Activated T-cell treated with anti-CD3 and anti-CD28 coated beads, Interleukin-2, amount 50 U/mL, for 24 hours (primary cell): ENCODE measurements at places on chromosomes 2 and 18.

- H3K27ac ChIP-seq = no peak overlapping the region
- DNase-seq = no peak
- no peaks in the 10 kb centered on the region for H3K36me3 ChIP-seq
These were observed 46.4 kb downstream of the SLC8A1 start for GRCh38 chr2:40405465-40405864.

DNA sequence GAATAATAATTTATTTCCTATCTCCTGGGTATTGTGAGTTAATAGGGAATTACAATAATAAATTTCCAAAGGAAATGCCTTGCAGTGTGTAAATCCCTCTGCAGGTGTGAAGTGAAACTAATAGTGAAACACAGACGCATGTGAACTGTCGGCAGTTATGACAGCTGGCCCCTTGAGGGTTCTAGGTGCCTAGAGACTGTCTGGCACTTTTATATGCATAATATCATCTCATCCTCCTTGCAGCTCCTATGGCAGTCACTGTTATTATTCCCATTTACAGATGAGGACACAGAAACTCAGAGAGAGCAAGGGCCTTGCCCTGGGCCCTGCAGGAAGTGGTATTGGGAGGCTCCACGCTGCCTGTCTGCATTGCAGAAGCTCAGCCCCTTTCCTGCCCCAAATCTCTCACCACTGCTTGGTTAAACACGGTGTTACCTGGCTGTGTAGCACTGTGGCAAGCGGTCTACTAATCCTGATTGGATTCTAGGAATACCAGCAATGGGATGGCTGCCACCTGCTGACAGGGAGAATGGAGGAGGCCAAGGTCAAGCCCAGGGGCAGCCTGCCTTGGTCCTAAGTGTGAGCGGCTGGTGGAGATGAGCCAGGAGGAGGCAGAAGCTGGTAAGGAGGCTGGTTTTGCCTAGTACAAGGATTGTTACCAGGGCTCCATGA lies 32.8 kb upstream of the ACKR3 start:
- peaks cover 54% of the 10 kb centered on the region for H3K4me1 ChIP-seq
- peak overlapping the region; percentile 92 for H3K27ac ChIP-seq
- H3K4me3 ChIP-seq = peak overlapping the region; percentile 81
- DNase-seq = peak; percentile 67
- no peaks in the 10 kb centered on the region for H3K27me3 ChIP-seq
- H3K36me3 ChIP-seq = peaks cover 10% of the 10 kb centered on the region

- no peaks in the 10 kb centered on the region for H3K36me3 ChIP-seq
- no peak overlapping the region for H3K27ac ChIP-seq
- no peak for DNase-seq
These were observed 67.1 kb downstream of the CCDC102B start for GRCh38 chr18:68865021-68865420.

DNA sequence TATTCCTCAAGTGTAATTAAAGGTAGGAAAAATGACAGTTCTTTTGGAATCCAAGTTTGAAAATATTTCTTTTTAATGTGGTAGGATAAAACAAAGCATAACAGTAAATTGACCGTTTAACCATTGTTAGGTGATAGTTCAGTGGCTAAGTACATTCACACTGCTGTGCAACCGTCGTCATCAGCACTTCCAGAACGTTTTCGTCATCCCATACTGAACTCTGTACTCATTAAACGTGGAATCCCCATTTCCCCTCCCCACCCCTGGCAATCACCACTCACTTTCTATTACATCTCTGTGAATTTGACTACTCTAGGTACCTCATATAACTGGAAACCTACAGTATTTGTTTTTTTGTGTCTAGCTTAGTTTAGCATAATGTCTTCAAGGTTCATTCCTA lies 32.9 kb upstream of the FZD5 start:
- H3K27me3 ChIP-seq = peaks cover 3% of the 10 kb centered on the region
- no peak overlapping the region for H3K27ac ChIP-seq
- H3K4me1 ChIP-seq = peaks cover 3% of the 10 kb centered on the region
- no peaks in the 10 kb centered on the region for H3K36me3 ChIP-seq

DNA sequence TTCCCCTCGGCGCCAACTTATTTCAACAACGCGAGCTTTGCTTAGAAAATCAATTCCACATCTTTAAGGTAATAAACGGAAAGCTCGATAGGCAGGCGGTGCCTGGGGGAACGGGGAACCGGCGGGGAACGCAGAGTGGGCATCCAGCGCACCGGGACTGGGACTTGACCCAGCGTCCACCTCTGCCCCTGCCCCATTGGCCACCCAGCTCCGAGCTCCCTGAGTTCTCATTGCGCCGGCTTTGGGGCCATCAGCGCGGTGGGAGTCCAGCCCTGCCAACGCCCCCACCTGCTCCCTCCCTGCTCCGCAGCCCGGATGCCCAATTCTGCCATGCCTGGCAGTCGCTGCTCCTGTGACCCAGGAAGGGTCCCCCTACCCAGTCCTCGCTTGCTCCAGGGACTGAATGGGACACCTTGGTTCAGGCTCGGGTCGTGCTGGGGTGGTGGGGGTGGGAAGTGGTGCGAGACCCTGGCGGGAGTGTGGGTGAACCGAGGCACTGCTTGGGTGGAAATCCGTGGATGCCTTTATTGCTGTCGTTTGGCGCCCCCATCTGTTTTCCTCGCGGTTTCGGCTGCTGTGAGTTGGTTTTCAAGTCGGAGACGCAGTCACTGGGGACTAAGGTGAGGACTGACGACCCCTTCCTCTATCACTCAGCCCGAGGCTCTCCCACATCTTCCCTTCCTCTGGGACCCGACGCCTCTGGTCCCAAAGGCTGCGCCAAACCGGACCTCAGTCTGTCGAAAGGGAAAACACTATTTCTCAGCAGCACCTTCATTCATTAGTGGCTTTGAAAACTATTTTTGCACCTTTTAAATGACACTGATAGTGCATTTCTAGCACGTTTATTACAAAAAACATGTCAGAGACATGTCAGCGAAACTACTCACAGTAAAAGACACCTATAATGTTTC lies 2.4 kb upstream of the EVX2 start:
- no peak overlapping the region for H3K4me3 ChIP-seq
- peak; percentile 26 for DNase-seq
- H3K4me1 ChIP-seq = peaks cover 9% of the 10 kb centered on the region
- peaks cover 3% of the 10 kb centered on the region for H3K36me3 ChIP-seq
- peaks cover 100% of the 10 kb centered on the region for H3K27me3 ChIP-seq

DNA sequence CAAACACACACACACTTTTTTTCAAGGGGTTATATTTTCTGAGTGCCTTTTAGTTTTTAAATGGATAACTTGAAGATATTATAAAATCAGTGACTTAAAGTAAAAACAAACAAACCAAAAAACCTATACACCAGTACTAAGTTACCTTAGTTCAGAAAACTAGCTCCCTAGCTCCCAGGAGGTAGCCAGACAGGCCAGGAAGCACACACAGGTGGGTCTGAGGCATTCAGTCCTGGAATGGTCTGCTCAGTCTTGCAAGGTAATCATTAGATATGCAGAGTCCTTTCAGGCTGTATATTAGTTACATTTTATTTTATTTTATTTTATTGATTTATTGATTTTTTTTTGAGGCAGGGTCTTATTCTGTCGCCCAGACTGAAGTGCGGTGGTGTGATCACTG lies 10.7 kb upstream of the DYNC2LI1 start:
- peak overlapping the region; percentile 55 for H3K27ac ChIP-seq
- H3K27me3 ChIP-seq = no peaks in the 10 kb centered on the region
- no peak for DNase-seq
- no peaks in the 10 kb centered on the region for H3K36me3 ChIP-seq
- H3K4me3 ChIP-seq = no peak overlapping the region

DNA sequence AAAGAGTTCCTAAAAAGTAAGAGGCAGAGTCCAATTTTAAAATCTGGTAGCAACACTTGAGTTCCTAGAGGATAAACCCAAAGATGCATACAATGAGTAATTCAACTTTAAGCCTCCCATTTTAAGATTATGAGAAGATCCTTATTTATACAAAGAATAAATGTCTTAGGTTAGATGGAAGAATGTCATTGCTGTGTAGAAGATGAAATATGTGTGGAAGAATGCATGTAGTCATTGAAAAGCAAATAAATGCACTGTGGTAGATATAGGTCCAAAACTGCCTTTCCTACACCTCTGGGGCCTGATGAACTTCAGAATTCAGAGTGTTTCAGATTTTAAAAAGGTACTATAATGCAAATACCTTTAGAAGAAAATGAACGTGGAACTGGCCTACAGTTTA lies 58.7 kb upstream of the LRP1B start:
- H3K27me3 ChIP-seq = no peaks in the 10 kb centered on the region
- no peak for DNase-seq
- no peaks in the 10 kb centered on the region for H3K4me1 ChIP-seq
- no peak overlapping the region for H3K27ac ChIP-seq
- H3K36me3 ChIP-seq = no peaks in the 10 kb centered on the region

DNA sequence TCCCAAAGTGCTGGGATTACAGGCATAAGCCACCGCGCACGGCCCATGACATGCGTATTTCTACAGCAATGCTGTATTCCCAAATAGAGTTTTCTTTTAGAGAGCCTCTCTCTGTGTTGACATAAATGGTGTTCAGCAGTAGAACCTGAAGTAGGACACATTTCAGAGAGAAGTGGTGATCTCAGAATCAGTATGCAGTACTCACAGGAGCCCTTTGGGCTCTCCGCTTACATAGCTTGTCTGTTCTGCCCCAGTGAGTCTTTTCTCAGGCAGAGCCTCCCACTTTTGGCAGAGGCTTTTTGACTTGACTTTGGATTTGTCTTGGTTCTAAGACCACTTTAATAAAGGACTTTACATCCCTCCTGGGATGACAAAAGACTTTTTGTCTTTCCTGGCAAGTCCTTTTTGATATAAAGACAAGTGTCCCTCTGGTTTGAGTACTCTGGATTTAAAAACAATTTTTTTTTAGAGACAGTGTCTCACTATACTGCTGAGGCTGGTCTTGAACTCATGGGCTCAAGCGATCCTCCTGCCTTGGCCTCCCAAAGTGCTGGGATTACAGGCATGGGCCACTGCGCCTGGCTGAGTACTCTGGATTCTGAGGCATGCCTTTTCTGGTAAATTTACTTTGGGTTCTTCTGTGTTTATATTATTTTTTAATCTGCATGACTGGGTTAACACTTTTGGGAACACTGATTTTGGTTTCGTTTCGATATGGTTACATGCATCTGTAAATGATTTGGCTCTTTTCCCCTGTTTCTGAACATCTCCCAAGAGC lies 113.3 kb downstream of the SMAD2 start:
- no peak overlapping the region for H3K27ac ChIP-seq
- no peak overlapping the region for H3K4me3 ChIP-seq
- H3K27me3 ChIP-seq = no peaks in the 10 kb centered on the region
- H3K4me1 ChIP-seq = no peaks in the 10 kb centered on the region
- peaks cover 21% of the 10 kb centered on the region for H3K36me3 ChIP-seq

- H3K4me3 ChIP-seq = no peak overlapping the region
- peaks cover 28% of the 10 kb centered on the region for H3K4me1 ChIP-seq
- DNase-seq = no peak
These were observed 41.8 kb downstream of the MAP4K3 start for GRCh38 chr2:39395313-39395712.

DNA sequence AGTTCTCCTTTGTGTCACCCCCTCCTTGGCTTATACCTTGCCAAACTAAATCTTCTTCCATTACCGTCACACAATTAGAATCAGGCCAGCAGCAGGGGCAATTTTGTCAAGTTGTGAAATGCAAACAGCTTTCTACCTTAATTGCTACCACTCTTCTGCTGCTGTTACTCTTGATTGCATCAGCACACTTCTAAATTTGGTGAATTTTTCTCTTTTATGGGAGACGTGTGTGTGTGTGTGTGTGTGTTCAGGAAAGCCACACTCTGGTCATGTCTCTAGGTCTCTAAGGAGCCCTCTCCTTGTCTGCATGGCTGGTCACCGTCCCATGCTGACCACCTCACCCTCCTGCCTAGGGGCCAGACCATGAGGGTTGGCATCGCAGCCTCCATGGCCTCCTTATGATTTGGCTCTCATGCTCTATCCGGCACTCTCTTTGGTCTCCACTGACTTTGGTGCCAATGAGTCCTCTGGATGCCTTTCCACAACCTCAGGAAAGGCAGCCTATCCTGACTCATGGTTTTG lies 87.7 kb downstream of the GATA6 start:
- no peak for DNase-seq
- no peak overlapping the region for H3K27ac ChIP-seq
- H3K4me3 ChIP-seq = no peak overlapping the region

GRCh38 chr2:176156807-176157498 lies at the start of gene HOXD3:
Gene HOXD3, plus strand, starts transcription at chr2:176157307. Its CDS starts 11,808 bp downstream, at chr2:176169115.
- H3K36me3 ChIP-seq = no peaks in the 10 kb centered on the region
- H3K27me3 ChIP-seq = peaks cover 95% of the 10 kb centered on the region
- peaks cover 26% of the 10 kb centered on the region for H3K4me1 ChIP-seq
- DNase-seq = no peak
- no peak within 1 kb of the TSS for H3K27ac ChIP-seq
- H3K4me3 ChIP-seq = peak within 1 kb of the TSS; percentile 26

DNA sequence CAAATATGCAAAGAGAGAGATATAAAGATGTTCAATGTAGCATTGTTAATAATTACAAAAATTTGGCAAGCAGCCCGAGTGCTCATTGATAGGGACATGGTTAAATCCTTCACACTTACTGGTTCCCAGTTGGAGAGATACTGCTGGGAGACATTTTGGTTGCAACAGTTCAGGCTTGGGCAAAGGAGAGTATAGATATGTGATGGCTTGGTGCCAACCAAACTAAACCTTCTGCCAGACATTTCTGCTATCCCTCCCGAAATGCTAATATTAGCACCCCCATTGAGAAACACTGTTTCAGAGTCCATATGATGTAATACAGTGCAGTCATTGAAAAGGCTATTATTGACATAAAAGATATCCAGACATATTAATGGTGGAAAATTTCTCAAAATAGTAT lies 11.5 kb downstream of the GEN1 start:
- no peaks in the 10 kb centered on the region for H3K4me1 ChIP-seq
- no peak for DNase-seq
- H3K4me3 ChIP-seq = no peak overlapping the region
- H3K27me3 ChIP-seq = no peaks in the 10 kb centered on the region

DNA sequence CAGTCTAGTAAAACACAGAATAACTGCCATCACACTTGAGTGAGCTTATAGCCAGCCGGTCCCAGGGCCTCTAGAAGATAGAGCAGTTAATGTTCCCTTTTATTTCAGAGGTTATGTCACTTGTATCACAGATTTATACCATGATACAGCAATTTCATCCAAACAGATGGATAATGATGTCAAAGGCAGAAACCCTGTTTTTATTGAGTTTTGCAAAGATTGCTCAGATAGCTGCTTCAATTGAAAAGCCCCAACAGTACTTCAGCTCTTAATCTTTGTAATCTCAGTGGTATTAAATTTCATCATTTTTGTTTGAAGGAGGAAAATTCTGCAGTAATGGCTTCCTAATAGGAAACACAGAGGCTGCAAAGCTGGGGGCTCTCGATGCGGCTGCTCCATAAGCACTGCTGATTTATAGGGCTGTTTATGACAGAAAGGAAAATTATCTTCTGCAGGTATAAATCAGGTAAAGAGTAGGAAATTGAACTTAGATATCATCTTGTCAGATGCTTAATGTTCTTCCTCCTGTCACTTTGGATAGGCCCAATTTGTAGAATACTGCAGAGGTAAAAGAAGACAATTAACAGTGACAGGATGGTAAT lies 112.3 kb downstream of the LNPK start:
- no peak overlapping the region for H3K4me3 ChIP-seq
- H3K27me3 ChIP-seq = peaks cover 66% of the 10 kb centered on the region
- no peak for DNase-seq
- H3K4me1 ChIP-seq = no peaks in the 10 kb centered on the region
- H3K27ac ChIP-seq = no peak overlapping the region
- H3K36me3 ChIP-seq = no peaks in the 10 kb centered on the region
